ENCODE measurements at places on chromosomes 3 and 15.

DNA sequence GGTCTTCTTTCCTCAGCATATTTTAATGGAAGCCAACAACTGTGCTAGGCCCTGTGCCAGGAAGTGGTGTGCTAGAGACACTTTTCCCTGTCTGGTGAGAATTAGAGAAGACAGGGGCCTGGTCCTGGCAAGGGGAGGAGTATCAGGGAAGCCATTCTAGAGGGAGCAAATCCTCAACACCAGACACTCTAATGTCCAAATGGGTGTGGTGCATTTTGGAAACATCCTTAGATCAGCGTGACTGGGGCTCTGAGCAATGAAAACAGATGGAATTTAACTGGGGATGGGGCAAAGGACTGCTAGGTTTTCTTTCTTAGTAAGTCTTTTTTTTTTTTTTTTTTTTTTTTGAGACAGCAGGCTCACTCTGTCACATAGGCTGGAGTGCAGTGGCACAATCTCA is 7.7 kb upstream of the VPS18 start:
- no peak for DNase-seq

DNA sequence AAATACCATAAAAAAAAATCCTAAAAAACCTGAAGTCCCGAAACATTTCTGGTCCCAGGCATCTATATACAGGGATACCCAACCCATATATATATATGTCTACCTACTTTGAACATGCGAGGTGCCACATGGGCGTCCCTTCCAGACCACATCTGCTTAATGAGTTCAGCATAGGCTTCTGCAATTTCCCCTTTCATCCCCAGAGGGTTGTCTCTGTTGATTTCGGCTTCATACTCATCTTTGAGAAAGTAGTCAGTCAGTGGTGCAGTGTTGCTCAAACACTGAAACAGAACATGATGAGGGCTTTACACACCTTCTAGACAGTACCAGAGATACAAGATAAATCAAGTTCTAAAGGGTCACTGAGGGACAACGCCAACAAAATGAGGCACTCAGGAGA is 28.6 kb upstream of the C3orf62 start:
- DNase-seq, result no peak

- no peak for DNase-seq
These were observed 9.2 kb upstream of the KY start for GRCh38 chr3:134660046-134660441.

DNA sequence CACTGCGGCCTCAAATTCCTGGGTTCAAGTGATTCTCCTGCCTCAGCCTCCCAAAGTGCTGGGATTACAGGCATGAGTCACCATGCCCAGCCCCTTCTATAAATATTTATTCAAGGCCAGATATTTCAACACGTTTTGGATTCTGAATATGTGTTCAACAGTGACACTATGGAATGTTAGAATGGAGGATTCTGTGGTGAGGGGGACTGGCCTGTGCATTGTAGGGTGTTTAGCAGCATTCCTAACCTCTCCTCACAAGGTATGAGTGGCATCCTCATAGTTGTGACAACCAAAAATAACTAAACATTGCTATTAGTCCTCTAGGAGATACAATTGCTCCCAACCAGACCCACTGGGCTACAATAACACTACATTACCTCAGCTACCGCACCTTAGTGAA is 104.0 kb upstream of the ATP10A start:
- DNase-seq, result no peak

GRCh38 chr15:100457201-100457600 is 71.5 kb downstream of the CERS3 start:
- no peak for DNase-seq

DNA sequence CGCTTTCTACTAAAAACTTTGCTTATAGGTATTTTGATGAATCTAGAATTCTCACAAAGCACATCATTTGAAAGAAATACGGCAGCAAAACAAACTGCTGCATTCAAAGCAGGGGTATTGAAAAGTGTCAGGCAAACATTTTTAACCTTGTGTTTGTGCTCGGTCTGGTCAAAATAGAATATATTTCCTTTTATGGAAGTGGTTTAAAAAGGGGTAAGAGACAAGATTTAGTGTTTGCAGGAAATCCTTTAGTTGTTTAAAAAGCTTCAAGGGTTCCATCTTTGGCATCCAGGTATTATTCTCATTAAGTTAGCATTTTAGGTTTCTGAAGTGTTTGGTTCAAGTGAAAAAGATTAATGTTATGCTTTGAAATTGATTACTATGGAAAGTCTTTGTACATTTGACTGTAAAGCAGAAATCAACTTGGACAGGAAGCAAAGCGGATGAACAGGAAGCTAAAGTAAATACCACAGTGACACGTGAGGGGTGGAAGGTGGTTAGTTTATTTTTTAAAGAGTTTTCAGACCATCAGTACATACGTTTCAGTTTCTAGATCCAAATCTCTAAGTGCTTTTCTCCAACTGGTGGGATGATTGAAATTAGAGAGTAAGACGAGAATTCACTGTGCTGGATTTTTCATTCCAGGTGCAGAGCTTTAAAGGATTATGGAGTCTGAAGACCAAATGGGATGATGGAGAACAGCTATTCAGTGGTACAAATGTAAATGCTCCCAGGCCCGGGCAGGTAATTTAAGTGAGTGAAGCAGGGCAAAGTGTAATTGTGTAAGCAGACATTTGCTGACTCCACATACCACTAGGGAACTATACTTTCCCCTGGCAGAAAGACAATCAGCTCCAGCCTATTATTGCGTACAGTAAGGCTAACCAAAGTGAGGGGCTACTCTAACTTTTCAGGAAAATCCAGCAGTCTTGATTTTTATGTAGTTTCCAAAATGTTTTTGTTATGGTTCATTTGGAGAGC is 341.8 kb upstream of the TBL1XR1 start:
- DNase-seq, result no peak

DNA sequence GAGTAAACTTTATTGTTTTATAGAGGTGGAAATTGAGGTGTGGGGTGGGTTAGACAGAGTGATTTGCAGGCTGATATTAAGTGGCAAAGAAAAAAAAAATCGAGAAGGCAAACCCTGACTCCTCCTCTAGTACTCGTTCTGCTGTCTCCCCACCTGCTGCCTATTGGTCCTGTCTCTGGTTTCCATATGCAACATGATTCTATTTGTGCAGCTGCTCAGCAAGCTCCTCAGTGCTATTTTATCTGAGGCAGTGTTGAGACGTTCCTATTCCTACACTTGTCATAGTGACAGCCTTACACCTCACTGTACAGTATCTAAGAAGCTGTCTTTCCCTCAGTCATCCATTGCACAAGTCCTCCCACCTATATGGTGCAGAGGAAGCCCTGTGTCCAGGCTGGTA is 45.1 kb downstream of the RSL24D1 start:
- no peak for DNase-seq

DNA sequence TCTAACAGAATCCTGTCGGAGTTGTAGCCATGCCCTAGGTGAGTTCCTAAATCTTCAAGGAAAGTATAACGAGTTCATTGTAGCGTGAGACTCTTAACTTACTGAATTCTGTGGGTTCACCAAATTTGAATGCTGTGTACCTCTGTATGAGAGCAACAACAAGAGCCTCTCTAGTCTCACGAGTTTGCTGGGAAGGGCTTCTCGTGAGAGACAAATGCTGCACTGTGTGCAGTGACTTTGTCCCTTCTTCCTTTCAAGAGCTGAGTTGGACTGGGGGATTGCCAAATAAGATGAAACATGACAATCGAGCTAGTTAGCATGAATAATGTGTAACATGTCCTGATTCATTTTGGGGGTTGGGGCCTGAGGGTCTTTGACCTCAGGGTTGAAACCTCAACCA is 32.2 kb downstream of the KAT2B start:
- DNase-seq, result peak; percentile 7

- no peak for DNase-seq
These were observed 141.4 kb downstream of the RBPMS2 start for GRCh38 chr15:64634027-64634426.

- no peak for DNase-seq
These were observed 35.9 kb upstream of the PPP2R3A start for GRCh38 chr3:135929670-135930069.

DNA sequence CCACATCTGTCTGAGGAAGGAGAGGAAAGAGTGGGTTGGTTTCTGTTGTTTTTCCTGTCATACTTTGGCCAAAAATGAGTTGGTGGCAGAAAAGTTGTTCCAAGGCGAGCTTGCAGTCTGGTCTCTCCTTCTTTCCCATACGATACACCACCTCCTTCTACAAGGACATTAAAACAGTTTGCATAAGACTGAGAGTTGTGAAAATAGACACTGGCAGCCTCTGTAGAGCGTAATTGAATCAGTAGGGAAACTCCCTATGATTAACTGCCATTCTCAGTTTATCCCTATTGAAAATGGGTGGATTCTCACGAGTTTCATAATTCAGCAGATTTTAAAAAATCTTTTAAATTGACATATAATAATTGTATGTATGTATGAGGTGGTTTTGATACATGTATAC is 3.7 kb upstream of the LSG1 start:
- no peak for DNase-seq

DNA sequence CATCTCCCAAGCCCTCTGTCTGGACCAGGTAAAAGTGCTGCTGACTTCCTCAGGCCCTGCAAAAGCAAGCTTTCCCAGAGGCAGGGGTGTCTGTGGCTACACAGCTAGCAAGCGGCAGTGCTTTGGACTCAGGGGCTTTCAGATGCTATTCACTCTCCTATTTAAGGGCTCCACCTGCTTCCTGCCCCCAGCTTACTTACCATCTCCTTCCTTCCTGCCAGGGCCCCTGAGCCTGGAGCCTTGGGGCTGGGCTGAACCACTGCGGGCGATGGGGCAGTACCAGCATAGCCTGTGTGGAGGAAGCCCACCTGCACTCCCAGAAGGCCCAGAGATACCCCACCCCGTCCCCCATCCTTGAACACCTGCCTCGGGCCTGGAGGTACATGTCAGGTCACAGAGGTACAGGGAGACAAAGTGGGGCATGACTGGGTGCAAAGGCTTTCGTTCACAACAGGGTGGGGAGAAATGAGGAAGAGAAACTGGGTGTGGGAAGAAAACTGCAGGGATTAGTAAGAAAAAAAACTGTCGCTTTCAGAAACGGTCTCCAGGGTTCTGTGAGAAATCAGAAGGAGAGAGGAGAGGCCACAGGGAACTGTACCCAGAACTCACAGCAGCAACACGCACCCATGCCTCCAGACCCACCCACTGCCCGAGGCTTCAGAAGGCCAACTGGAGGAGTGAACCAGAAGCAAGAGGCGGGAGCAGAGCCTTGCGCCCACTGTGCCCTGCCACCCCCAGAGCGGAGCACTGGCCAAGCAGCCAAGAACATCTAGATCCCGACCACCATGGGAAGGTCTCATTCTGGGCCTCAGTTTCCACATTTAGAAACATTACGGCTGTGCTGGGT is 49.5 kb downstream of the CCDC12 start:
- no peak for DNase-seq

GRCh38 chr3:150877303-150877702 is 27.9 kb downstream of the MINDY4B start:
- DNase-seq, result no peak

DNA sequence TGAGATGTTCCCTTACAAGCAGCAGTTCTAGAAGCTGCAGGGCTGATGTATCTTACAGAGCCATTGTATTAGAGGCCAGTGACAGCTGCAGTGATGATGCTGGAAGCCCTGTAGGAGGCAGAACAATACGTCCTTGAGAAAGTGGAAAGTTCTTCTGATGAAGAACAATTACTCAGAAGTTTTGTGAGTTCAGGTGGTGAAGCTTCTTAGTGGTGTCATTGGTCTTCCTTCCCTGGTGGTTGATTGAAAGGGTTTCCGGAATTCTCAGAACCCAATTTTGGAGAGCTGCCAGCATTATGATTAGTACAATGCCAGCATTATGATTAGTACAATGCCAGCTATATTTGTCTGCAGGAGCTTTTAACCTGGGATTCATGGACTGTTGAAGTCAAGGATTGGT is 356.4 kb downstream of the MFSD1 start:
- DNase-seq, result no peak
